Fibroblast of pulmonary artery (primary cell): ENCODE measurements at places on chromosomes 6 and 20.

DNA sequence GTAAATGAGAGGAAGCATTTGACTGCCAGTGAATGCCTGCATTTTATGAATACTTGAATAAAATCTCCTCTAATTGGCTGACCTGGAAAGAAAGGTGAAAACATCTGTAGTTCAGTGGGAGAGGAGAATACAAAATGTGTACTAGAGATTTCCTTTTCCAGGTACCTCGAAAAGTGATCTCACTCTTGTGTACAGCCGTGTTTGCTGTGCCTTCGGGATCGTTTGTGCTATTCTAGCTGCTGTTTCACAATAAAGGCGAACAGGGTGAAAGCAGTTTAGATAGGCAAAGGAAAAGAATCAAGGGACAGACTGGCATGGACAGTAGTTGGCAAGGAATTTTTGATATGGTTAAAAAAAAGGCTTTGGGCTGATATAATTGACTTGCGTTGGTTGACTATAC lies 112.3 kb downstream of the ARID1B start:
- no peak for DNase-seq

DNA sequence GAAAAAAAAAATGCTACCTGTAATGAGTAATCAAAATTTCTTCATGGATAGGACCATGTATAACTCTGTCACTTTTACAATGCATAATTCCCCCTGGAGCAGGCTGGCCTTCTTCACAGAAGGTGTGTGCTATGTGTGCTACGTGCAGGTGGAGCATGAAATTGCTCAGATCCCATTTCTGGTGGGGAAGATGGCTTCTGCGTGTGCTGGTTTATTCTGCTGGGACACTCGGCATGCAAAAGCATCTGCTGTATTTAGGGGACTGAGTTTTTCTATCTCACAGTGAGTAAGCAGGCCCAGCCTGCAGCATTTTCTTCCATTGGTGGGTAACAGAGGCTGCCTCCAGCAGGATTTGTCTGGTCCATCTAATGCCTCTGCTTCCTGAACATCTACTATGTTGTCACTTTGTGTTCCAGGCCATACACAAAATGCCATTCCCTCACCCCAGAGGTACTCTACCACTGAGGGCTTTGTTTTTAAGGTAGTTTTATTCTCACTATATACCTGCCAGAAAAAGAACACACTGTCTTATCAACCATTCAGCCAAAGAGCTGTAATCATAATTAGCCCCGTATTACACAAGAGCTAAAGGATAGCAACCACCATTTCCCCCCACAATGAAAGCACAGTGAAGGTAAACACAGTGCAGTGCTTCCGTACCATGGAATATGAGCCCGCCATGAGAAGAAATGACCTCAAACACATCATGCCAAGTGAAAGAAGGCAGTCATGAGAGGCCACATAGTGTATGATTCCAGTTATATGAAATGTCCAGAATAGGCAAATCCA lies 62.4 kb downstream of the SYNDIG1 start:
- DNase-seq: no peak

DNA sequence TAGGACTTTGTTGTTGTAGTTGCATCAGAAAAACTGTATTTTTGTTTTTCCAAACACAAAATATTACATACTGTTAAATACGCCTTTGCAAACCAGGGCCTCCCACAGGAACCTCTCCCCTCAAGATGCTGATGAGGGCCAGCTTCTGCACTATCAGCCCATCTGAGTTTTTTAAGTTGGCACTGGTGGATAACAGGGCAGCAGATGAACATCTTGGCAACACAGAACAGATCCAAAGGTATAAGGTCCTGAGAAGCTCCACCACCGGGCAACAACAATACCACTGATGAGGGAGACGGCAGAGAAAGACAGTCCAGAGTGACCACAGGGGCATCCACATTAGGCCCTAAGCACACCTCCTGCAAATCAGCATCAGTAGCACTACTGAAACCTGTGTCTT lies 177.7 kb downstream of the DLL1 start:
- DNase-seq: no peak

GRCh38 chr6:24252280-24252679 lies 105.6 kb downstream of the DCDC2 start:
- no peak for DNase-seq

DNA sequence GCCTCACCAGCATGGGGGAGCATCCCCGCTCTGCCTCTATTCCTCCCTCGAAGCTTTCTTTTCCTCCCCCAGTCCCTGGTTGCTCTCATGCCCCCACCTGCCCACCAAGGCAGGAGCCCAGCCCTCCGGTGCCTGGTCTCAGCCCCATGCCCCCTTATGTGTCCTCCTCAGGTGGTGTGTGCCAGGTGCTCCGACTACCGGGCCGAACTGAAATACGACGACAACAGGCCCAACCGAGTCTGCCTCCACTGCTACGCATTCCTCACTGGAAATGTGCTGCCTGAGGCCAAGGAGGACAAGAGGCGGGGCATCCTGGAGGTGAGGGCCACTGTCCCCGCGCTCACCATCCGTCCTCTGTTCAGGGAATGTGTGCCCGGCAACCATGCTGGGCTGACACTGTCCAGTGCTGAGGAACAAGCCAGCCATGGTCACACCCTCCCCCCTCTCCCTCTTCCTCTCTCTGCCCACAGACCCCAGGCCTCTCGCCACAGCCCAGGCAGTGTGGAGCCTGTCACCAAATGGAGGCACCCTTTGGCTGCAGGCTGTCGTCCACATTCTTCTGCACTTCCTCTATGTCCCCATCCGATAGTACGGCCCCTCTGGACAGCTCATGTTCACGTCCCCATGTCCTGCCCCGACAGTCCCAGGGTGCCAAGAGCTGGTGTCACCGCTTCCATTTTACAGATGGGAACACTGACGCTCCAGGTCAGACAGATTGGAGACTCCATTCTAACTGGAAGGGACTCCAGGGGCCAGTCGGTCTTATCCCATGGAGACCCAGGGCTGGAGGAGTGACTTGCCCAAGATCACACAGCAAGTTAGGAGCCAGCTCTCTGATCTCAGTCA lies 20.4 kb downstream of the FGD2 start:
- DNase-seq: no peak

- DNase-seq: no peak
These were observed 19.0 kb downstream of the PACSIN1 start for GRCh38 chr6:34484899-34485298.

DNA sequence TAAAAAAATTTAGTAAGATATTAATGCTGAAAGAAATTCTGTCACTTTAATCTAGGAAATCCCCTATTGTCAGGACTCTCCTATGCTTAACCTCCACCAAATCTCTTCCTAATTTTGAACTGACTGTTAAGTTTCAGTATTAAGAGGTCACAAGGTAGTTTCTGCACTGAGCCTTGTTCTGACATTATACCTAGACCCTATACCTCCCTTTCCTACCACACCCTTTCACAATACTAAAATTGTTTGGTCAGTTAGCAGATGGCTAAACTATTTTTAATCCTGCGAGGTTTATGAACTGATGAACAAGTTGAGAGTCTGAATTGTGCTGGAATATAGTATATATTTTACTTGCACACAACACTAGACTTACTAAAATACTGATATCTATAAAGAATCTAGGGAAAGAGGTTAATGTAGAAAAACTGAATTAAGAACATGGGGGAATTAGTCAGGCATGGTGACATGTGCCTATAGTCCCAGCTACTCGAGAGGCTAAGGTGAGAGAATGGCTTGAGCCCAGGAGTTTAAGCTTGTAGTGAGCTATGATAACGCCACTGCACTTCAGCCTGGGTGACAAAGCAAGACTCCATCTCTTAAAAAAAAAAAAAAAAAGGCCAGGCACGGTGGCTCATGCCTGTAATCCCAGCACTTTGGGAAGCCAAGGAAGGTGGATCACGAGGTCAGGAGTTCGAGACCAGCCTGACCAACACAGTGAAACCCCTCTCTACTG lies 51.5 kb downstream of the HBS1L start:
- no peak for DNase-seq

DNA sequence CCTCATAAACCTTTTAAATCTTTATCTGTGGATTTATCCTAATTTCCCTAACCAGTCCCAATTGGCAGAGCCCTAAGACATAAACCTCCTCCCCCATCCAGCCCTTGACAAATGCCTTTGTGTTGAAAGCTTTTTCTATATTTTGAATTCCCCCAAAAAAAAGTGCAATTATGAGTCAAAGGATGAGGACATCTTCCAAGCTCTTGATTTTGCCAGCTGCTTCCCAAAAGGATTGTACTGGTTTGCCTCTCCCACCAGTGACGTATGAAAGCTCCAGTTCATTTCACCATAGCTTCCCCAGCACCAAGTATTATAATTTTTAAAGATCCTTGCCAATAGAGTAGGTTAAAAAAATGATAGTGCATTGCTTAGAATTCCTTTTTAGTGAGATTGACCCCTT lies 38.9 kb downstream of the SIRPA start:
- peak; percentile 97 for DNase-seq

DNA sequence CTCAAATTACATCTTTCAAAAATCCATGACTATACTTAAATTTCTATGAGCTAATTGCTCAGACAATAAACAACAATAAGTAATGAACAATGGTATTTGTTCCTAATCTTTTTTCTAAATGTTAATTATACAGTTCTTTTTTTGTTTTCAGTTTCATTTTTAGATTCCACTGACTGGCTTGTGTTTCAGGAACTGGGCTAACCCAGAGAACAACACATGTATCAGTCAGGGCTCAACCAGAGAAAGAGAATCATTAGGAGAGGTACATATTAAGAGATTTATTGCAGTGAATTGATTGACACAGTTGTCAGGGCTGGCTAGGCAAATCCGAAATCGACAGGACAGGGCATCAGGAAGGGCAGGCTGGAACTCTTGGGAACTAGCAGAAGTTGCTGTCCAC lies 182.8 kb downstream of the GRM1 start:
- DNase-seq: no peak

DNA sequence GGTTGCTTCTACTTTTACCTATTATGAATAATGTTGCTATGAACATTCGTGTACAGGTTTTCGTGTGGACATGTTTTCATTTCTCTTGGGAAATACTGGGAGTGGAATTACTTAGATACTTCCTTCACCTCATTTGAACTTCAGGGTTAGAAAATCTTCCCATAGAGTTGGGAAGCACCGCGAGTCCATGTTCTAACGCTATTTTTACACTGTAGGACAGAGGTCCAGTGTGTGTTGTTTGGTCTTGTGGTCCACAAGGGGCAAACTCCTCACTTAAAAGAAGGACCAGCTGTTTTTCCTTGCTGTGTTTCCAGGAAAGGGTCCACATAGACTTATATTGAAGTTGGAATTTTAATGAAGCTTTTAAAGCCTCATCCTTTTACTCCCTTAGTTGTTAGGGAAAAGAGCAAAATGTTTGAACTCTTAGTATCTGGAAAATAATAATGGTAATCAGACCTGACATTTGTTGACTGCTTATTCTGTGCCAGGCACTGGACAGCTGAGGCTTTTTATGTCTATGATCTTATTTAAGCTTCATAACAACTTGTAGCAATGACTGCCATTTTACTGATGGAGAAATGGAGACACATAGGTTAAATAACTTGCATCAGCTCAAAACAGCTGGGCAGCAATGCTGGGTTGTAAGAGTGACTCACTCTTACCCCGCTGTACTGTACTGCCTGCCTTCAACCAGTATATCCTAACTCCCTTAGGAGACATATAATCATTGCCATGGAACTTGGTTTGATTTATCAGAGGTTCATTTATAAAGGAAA lies 52.0 kb downstream of the CDC5L start:
- peak; percentile 74 for DNase-seq

DNA sequence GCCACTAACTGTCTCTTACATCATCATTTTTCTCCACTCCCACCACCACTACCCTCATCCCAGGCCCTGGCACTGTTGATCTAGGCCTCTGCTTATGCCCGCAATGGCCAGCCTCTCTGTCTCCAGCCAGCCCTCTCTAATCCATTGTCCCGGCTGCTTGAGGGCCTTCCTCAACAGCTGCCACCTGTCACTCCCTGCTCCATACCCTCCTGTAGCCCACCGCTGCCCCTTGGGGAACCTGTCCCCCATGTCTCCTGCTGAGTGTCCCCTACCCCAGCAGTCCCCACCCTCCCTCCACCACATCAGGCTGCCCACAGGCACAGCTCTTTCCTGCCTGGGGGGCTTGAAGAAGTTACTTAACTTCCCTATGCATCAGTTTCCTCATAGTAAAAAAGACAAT lies 13.4 kb downstream of the TEAD3 start:
- DNase-seq: no peak

GRCh38 chr6:110786271-110786670 lies 29.0 kb downstream of the CDK19 start:
- peak; percentile 6 for DNase-seq

DNA sequence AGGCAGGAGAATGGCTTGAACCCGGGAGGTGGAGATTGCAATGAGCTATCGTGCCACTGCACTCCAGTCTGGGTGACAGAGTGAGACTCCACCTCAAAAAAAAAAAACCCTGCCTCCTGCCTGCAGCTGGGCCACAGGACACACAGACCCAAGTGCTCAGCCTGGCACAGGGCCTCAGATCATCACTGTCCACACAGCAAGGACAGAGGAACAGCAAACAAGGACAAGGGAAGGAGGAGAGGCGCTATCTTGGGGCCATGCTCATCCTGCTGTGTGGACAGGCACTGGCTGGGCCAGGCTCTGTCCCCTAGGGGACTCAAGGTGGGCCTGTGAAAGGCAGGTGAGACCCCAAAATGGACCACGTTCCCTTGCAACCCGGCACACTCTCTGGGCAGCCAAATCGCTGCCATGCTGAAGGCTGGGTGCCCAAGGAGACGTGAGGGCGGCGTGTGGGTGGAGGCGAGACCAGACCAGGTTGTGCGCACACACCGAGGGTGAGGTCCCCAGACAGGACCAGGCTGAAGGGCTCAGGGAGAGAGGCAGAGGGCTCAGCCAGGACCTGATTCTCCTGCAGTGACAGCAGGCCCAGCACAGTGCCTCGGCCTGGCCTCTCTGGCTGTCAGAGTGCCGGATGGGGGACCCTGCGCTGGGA lies 9.1 kb downstream of the UCKL1 start:
- no peak for DNase-seq

DNA sequence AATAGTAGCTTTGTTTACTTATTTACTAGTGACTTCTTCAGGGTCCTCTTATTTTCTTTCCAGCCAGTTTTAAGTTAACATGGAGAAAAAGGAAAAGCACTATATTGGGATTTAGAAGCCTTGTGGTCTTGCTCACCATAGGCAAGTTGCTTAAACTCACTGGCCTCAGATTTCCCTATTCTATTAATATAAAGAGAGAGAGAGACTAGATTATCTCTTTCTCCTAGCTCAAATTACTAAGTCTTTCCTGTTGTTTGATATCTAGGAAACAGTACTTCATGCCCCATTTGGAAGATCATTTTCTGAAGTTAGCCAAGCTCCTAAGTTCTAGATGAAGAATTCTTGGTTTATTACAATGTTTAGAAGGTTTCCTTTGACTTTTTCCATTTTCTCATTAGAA lies 32.5 kb downstream of the CTNNBL1 start:
- no peak for DNase-seq
